Islet precursor cell (in vitro differentiated cells): ENCODE measurements at places on chromosomes 6 and 20.
A peak's percentile ranks its signal among the peaks of the same experiment; 100 is the strongest.

- peak; percentile 63 for DNase-seq
These were observed 121.4 kb downstream of the REV3L start for GRCh38 chr6:111361648-111362047.

DNA sequence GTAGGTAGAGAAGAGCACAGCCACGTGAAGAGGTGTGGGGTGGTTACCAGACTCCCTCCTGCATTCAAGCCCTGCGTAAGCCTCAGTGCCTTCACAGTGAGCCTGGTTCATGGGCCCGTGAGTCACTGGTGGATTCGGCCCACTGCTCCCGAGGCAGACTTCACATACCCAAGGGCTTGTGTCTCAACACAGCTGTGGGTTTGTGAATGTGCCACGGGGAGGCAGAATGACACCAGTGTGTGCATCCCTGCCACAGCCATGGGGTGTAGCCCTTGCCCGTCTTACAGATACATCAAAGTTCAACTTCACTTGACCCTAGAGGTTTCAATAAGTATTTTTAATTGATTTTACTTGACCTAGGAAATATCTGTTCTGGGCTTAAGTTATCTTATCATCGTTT, 108.5 kb downstream of the MAP3K4 start:
- no peak for DNase-seq

DNA sequence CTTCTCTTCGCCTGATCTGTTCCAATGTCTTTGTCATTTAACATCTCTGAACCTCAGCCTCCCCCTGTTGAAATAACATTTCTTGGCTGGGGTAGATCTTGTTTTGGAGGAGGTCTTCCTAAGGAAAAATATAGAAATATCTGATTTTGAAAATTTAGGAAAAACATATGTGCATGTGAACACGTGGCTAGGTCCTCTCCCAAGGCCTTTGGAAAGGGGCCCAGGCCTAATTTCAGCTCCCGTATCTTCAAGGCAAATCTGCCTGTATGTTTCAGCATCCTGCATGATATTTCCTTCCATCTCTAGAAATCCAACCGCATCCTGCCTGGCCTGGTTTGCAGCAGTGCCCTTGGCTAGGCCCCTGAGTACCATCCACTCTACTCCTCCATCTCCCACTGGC, 261.2 kb downstream of the PHACTR1 start:
- DNase-seq, result no peak

DNA sequence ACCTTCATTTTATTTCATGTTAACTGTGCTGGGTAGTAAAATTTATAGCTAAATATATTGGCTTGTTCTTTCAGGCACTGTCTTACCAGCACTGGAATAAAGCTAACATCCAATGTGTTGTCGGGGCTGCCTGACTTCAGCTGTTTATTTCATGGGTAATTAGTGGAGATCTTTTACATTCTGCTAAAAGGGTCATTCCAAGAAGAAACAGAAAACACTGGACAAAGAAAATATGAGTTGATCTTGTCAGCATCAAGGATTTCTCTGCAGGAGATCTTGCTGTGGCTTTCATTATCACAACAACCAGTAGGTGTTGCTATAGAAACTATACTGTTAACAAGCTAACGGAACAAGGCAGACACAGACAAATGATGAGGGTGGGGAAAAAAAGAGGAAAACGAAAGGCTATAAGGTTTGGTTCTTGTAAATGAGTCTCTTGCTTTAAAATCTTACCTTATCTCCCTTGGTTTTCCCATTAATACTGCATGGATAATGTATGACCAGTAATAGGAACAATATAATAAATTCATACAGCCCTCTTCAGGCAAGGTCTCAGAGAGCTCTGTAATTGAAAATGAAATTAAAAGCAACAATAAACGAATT, 206.8 kb downstream of the SIM1 start:
- no peak for DNase-seq

DNA sequence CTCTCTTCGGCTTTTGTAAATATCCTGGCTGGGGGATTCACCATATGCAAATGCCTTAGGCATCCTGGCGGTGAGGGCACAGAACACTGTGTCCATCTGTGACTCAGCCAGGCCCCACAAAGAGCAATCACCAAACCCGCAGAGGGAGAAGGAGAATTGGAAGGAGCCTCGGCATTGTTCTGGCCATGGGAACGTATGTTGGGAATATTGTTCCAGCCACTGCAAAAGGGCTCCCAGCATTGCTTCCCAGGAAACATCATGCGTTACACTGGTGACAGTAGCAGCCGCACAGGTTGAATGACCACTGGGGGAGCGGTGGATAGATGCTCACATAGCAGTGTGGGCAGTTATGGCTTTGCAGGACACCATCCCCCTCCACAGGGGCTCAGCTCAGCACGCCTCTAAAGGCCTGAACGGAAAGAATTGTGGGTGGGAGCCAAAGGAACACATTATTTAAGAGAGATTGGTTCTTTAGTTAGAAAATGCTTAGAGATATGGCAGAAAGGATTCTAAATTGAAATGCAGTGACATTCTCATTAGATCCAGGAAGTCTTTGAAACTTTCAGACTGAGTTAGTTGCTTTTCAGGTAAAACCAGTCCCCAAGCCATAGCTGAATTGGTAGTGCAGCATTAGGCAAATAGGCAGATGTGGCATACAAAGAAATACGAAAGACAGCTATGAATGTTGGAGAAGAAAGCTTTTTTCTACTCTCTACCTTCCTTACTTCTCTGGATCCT, 104.3 kb downstream of the RNF144B start:
- DNase-seq, result peak; percentile 60

GRCh38 chr6:136592930-136593673, 42.9 kb upstream of the MAP7 start:
- no peak for DNase-seq

DNA sequence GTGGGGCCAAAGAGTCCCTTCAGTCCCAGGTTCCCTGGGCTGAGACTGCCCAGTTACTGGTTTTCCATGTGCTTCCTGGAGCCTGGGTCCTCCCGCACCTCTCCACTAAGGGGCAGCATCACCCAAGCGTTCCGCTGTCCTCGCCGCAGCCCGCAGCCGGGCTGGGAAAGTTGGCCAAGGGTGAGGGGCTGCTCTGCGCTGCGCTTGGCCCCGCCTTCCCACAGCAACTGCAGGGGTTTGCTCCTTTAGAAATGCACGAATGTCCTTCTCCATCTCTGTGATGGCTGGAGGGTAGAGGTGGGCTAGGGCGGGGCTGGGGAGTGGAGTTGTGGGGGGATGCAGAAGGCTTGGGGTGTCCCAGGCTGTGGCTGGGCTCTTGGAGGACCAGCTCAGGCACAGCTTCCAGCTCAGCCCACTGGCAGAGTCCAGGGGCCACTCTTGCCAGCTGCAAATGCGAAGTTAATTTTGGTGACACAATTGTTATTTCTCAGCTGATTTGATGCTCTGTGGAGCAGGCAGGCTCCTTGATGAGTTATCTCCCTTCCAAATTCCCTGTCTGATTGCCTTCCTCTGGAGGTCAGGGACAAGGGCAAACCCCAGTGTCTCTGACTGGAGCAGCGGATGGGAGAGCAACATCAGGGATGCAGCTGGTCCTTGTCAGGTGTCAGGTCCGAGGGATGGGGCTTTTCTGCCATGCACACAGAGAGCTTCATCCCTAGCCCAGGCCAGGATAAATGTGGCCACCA, 63.2 kb downstream of the NOL4L start:
- DNase-seq, result peak; percentile 92

DNA sequence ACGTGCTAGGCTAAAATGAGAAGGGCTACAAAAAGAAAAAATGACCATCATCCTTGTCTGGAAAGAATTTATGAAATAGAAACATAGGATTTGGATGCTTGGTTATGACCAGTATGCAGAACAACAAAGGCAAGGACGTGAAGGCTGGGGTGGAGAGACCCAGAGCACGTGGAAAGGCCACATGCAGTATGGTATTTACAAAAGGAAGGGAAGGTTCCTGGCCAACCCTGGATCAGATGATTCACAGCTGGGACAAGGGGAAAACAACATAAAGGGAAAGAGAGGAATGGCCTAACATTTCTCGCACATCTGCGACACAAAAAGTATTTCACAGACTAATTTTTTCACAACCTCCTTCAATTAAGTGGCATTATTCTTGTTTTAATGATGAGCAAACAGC, 8.2 kb downstream of the STX7 start:
- DNase-seq, result no peak

DNA sequence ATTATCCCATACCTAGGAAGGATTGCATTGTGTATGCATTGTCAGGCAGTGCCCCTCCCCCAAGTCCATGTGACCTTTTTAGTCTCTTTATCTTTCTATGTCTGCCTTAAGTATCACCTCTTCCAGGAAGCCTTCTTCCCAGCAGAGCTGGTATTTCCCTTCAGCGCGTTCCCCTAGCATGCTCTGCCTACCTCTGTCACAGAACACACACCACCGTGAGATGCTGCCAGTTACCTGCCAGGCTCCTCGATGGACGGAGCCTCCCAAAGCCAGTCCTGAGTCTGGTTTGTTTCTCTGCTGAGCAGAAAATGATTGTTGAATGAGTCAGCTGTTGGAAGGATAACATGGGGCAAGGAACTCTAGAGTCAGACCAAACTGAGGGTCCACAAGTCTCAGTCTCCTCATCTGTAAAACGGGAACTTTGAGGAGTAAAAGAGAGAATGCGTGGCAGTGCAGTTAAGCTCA, 11.3 kb upstream of the ZNF335 start:
- DNase-seq, result peak; percentile 77

DNA sequence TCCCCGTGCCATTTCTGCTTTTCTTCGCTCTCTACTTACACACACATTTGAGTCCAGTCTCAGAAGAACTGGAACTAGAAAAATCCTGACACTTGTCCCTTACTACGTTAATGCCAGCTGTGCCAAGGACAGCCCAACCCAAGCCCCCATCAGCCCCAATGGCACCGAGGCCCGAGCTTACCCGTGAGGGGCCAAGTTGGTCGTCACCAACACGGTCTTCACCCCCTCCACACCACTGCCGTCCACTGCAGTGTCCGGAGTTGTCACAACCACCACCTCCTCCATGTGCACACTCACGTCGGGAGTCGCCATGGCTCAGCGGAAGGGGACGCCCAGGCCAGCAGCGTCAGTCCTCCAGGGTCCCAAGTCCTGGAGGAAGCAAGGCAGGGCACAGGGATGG, 7.8 kb downstream of the GMEB2 start:
- DNase-seq, result no peak

GRCh38 chr20:9180481-9181257, 111.8 kb downstream of the PLCB4 start:
- no peak for DNase-seq

DNA sequence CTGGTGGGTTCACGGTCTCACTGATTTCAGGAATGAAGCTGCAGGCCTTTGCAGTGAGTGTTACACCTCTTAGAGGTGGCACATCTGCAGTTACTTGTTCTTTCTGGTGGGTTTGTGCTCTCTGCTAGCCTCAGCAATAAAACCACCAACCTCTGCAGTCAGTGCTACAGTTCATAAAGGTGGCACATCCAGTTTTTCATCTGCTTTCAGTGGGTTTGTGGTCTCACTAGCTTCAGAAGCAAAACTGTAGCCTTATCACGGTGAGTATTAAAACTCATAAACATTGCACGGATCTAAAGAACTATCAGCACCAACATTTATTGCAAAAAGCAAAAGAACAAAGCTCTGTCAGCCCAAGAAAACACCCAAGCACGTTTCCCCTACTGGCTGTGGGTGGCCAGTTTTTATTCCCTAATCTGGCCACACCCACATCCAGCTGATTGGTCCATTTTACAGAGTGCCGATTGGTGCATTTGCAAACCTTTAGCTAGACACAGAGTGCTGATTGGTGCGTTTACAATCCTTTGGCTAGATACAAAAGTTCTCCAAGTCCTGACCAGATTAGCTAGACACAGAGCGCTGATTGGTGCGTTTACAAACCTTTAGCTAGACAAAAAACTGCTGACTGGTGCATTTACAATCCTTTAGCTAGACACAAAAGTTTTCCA, 3.4 kb upstream of the TMEM14C start:
- DNase-seq, result no peak

GRCh38 chr6:150230164-150230561, 87.3 kb downstream of the PPP1R14C start:
- DNase-seq, result no peak

DNA sequence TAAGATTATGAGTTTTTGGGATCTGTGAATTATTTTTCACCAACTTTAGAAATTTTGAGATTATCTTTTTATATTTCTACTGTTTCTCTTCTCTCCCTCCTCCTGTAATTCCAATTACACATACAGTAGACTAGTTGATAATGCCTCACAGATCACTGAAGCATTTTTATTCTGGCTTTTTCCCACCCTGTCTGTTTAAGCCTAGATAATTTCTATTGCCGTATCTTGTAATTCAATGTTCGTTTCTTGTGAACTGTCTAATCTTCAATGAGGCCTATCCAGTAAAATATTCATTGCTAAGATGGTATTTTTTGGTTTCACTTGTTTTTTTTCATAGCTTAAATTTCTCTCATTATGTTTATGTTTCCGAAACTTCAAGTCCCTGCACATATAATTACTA, 12.0 kb downstream of the MDN1 start:
- DNase-seq, result no peak

DNA sequence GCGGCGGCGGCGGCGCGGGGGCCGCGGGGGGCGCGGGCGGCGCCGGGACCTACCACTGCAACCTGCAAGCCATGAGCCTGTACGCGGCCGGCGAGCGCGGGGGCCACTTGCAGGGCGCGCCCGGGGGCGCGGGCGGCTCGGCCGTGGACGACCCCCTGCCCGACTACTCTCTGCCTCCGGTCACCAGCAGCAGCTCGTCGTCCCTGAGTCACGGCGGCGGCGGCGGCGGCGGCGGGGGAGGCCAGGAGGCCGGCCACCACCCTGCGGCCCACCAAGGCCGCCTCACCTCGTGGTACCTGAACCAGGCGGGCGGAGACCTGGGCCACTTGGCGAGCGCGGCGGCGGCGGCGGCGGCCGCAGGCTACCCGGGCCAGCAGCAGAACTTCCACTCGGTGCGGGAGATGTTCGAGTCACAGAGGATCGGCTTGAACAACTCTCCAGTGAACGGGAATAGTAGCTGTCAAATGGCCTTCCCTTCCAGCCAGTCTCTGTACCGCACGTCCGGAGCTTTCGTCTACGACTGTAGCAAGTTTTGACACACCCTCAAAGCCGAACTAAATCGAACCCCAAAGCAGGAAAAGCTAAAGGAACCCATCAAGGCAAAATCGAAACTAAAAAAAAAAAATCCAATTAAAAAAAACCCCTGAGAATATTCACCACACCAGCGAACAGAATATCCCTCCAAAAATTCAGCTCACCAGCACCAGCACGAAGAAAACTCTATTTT, 2.0 kb downstream of the FOXC1 start:
- peak; percentile 77 for DNase-seq

DNA sequence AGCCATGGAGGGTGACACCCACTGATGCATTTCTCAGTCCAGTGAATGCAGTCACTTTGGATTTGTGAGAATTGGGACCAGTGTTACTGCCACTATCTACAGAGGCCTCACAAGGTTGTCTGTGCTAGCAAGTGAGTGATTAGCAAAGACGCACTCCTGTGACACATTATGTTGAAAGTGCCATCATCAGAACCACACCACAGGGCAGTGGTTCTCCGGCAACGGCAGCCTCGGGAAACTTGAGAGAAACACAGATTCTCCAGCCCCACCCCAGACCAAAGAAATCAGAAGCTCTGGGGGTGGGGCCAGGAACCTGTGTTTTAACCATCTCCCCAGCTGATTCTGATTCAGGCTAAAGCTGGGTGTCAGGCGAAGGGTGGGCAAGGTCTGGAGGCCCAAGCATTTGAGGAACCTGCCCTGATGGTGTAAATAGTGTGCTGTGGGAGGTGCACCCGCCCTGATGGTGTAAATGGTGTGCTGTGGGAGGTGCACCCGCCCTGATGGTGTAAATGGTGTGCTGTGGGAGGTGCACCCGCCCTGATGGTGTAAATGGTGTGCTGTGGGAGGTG, 39.9 kb downstream of the TMEM242 start:
- peak; percentile 47 for DNase-seq
